NCI-H1436 (cell line): ENCODE measurements at places on chromosomes 1 and 21.
A peak's percentile ranks its signal among the peaks of the same experiment; 100 is the strongest.

DNA sequence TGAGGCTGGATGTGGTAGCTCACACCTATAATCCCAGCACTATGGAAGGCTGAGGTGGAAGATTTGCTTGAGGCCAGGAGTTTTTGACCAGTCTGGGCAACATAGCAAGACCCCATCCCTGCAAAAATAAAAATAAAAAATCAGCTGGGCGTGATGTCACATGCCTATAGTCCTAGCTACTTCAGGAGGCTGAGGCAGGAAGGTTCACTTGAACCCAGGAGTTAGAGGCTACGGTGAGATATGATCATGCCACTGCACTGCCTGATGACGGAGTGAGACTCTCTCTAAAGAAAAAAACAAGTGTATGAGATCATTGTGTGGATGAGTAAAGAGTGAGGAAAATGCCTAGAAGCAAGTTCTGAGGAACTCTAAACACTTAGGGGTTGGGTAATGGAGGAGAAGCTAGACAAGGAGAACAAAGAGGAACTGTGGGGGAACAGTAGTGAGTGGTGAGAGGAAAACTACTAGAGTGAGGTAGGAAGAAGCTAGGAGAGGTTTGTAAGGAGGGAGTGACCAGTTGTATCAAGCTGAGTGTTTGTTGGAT, 17.0 kb downstream of the CLIC4 start:
- no peak for DNase-seq

DNA sequence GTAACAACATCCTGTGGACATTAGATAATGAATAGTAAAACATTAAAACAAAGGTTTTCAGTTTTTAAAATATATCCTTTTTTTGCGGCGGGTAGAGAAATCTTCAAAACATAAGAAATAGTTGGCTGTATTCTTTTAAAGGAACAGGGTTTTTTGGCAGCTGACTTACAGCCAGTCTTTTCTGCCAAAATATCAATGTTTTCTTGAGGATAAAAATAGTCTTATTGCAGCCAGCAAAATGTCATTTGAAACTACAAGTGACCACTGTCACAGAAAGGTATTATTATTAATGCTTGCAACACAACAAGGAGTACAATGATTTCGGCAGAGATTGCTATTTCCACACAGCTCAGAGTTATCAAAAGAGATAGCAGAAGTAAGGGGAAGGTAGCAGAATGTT, 21.4 kb downstream of the OLFM3 start:
- DNase-seq: no peak

- no peak for DNase-seq
These were observed 55.2 kb downstream of the PCNX2 start for GRCh38 chr1:233240371-233240770.

DNA sequence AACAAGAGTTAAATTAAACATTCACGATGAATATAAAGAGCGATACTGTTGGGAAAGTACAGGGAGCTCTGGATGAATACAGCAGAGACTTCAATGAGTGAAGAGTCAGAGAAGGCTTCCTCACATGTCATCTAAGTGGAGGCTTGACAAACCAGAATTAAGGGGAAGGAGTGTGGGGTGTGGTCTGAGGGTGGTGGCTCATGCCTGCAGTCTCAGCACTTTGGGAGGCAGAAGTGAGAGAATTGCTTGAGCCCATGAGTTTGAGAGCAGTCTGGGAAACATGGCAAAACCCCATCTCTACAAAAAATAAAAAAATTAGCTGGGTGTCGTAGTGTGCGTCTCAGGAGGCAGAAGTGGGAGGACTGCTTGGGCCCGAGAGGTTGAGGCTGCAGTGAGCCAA, 8.7 kb downstream of the SDHB start:
- DNase-seq: no peak

- DNase-seq: no peak
These were observed 1271.0 kb downstream of the BRINP3 start for GRCh38 chr1:189206617-189207016.

DNA sequence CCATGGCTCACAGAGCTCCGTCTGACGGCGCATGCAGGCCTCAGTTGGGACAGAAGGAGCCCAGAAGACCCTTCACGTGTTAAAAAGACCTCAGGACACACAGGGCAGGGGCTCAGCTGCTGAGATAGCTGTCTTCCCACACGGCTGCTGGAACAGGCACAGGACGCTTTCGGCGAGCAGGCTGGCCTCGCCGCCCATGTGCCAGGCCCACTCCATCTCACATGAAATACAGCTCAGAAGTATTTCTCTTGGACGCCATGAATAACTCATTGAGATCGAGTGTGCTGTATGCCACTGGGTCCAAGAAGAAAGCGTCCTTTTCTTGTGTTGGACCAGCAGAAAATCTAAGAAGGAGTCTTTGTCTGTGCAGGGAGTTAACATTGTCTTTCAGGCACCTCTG, 69.6 kb downstream of the SIM2 start:
- no peak for DNase-seq

DNA sequence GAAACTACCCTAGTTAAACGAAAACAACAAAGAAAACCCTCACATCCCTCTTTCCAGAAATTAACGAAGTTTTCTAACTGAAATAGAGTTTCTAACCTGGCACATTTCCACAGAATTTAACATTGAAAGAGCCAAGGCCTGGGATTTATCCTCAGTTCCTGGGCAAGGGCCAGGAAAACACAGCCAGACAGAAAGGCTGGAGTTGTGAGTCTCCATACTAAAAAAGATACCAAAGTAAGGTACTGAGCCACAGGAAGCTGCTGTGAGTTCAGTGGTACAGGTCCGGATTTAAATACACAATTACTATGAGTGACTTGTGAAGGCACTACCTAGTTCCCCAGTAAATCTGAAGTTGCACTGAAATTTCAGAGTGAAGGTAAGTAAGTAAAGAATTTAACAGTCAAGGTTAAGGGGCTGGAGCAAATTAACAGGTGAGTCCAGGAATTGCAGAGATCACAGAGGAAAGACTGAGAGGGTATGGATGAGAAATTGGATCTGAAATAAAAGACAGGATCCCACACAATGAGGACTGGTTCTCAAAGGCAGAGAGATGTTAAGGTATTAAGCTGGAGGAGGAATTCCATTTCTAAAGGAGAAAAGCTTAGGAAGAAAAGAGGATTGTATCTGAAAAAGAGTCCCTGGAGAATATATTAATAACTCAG, 905 bp downstream of the LIX1L start:
- DNase-seq: no peak

GRCh38 chr1:66283622-66284041, 250.3 kb upstream of the SGIP1 start:
- no peak for DNase-seq

DNA sequence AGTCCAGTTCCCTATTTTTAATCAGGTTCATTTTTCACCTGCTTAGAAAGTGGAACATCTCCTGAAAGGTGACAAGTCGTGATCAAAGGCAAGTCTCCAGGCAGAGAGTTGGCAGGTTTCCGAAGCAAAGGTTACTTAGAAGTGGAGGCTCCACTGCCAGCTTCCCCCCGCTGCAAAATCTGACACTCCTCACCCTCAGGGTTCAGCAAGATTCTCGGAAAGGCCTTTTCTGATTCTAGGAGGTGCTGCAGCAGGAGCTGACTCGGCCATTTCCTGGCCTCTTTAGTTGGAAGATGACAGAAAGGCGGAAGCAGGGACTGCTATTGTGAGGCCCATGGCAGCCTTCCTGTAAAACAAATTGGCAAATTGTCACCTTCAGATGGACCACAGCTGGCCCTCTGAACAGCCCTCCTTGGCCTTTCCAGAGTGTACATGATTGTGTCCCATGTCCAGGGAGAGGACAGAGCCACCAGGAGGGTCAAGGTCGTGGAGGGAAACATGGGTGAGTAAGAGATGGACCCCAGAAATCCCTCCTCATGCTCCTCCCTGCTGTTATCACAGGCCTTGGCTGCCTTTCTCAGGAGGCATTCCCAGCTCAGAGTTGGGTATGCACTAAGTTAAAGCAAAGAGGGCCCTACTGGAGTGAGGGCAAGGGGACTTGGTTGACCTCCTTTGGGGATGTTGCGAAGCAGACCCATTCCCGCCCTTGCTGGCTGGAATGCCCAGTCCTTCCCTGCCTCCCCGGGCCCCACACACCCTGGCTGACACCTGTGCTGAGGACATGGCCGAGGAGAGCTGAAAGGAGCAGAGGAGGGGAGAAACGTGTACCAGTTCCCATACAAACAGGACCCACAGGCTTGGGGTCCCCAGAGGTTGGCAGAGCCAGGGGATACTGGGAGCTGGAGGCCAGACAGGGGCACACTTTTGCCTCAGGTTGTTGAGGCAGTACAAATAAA, 115.5 kb upstream of the IRF2BP2 start:
- DNase-seq: no peak

DNA sequence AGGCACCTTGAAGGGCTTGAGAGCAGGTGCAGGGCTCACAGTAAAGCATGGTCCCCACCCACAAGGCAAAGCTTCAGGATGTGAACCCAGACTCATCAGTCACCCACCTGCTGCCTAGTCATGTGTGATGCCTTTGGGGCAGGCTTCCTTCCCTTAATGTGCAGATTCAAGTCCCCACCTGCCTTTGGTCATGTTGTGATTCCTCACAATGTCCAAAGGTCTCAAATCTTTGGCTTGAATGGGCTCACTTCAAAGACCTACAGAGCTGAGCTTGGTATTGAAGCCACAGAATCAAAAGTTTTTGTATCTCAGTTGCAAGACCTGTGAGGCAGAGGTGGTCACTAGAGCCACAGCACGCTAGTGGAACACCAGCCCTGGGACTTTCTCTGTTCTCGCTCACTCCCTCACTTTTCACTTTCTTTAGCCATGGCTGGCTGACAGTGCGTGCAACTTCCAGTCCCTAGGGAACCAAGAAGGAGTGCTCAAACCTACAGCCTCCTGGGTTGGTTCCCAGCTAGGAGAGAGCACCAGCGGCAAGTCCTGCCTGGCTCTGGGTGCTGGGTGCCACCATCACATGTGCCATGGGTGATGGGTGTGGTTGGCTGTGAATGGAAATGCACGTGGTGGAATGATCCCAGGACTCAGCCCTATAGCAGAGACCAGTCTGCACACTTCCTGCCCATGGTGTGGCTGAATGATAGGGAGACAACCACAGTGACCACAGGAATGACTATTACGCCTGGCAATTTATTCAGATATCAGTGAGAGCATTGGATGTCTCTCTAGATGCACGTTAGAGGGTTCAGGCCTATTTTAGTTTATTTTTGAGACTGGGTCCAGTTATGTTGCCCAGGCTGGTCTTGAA, 26.4 kb upstream of the CLIC6 start:
- DNase-seq: no peak

- DNase-seq: no peak
These were observed 36.7 kb upstream of the GOLT1A start for GRCh38 chr1:204250428-204251030.

GRCh38 chr1:221689138-221689537, 52.8 kb downstream of the DUSP10 start:
- no peak for DNase-seq

- no peak for DNase-seq
These were observed 53.3 kb downstream of the PDE9A start for GRCh38 chr21:42706765-42707164.

GRCh38 chr1:232218955-232219865, 410.7 kb downstream of the SIPA1L2 start:
- no peak for DNase-seq

DNA sequence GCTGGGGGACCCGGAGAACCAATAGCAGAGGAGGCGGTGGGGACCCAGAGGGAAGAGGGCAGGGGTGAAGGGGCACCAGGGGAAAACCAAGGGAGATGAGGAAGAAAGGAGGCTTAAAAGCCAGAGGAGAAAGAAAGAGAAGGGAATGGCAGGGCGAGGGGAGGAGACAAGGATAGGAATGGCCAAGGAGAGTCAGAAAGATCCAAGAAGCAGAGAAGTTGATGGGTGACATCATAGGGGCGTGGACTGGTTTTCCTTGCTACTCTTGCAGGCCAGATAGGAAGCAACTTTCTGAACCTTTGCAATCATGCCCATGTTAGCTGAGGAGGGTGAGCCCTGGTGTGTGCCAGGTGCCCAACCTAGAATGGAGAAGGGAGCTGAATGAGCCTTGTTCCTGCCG, 5.4 kb downstream of the NPR1 start:
- no peak for DNase-seq

DNA sequence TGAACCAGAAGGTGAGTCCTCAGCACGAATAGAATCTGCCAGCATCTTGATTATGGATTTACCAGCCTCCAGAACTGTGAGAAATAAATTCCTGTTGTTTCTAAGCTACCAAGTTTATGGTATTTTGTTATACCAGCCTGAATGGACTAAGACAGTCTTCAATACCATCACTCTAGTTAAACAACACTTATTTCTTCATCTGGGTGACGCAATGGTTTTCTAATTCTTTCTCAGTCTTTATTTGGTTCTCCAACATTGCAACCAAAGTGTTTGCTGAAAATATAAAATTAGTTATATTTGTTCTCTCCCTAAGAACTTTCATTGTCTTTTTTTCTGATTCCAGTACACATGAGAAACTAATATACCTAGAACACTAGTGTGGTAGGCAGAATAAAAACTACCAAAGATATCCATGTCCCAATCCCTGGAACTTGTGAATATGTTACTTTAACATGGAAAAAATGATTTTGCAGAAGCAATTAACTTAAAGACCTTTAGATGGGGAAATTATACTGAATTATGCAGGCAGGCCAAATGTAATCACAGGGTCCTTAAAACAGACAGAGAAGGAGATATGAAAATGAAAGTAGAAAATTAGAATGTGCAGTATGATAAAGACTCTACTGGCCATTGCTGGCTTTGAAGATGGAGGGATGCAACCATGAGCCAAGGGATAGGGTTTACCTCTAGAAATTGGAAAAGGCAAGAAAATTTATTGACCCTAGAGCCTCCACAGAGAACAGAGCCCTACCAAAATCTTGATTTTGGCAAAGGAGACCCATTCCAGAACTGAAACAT, 1115.1 kb downstream of the PLA2G4A start:
- no peak for DNase-seq

- no peak for DNase-seq
These were observed 506.8 kb upstream of the CAMK1G start for GRCh38 chr1:209076688-209077087.

- no peak for DNase-seq
These were observed 74.8 kb upstream of the TINAGL1 start for GRCh38 chr1:31501505-31501904.

GRCh38 chr1:17887661-17888371, 132.7 kb downstream of the ACTL8 start:
- DNase-seq: no peak

DNA sequence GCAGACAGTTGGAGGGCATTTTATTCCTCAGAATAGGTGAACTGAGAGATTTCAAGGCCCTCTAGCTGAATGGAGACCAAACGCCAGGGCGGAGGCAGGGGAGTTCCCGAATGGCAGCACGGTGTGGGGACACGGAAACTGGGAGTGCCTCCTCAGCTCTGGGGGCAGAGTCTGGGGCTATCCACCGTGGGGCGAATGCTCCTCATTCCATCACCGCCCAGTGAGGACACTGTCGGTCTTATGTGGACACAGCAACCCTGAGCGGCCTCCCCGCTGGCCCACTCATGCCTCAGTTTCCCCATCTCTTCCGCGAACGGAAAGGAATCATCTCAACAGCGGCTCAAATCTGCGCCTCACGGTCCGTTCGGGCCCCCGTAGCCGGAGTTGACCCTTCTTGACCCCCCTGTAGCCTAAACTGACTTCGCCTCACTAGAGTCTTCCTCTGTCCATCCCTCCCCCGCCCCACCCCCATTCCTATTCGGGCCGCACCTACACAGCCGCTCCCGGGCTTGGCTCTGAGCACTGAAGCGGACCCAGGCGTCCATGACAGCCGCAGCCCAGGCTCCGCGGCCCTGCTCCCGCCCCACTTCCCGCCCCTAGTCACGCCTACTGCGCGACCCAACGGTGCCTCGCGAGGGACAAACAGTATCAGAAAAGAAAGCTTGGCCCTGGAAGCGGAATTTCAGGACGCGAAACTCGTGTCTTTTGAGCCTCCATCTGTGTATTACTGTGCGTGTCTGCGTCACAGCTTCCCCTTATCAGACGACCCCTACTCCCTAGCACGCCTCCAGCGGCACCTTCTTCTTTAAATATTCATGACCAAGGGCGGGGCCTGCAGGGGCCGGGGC, at the start of gene PEX11B:
Gene PEX11B (minus strand): TSS at position 574 of the 848 bp plus-strand sequence. CDS start 29 bp downstream, at position 545.
- peak; percentile 73 for DNase-seq
